ENCODE measurements at places on chromosomes 6 and 20. TPM values are rescaled to one million over a fixed set of nuclear protein-coding genes. Genes with fewer than 3 reads are reported as not detected.

The PLA2G7 gene
- total RNA-seq: under 0.01 TPM

The RAET1L gene
- 9.3 TPM for total RNA-seq

The NR2E1 gene
- total RNA-seq: 0.85 TPM

The BCAS1 gene
- 0.85 TPM for total RNA-seq

The CCN5 gene
- total RNA-seq: not detected

The KCNK17 gene
- not detected for total RNA-seq

The HTR1E gene
- total RNA-seq: not detected

The PREX1 gene
- total RNA-seq: 0.34 TPM

The ITPR3 gene
- 271 TPM for total RNA-seq

The C2 gene
- 0.71 TPM for total RNA-seq

The CUTA gene
- total RNA-seq: 62.1 TPM

The PERP gene
- 452 TPM for total RNA-seq

The OR12D3 gene
- total RNA-seq: not detected

The LY6G5C gene
- total RNA-seq: not detected

The SSR1 gene
- 137 TPM for total RNA-seq

The JPH2 gene
- 0.68 TPM for total RNA-seq

The WRNIP1 gene
- 52.3 TPM for total RNA-seq

The PRIM2 gene
- 19.8 TPM for total RNA-seq

The ILRUN gene
- total RNA-seq: 66.0 TPM

The CGAS gene
- 5.6 TPM for total RNA-seq

The ZNF831 gene
- total RNA-seq: not detected

The SAPCD1 gene
- not detected for total RNA-seq

The MAP1LC3A gene
- total RNA-seq: 6.2 TPM

The KCNQ5 gene
- total RNA-seq: 3.0 TPM

The BPIFB4 gene
- not detected for total RNA-seq

The SNPH gene
- 9.9 TPM for total RNA-seq

The CD83 gene
- total RNA-seq: 1.4 TPM

The TGM3 gene
- 16.7 TPM for total RNA-seq

The SLC52A3 gene
- total RNA-seq: 3.5 TPM

The RAET1E gene
- total RNA-seq: 18.5 TPM

The NRSN2 gene
- 6.2 TPM for total RNA-seq

The ULBP3 gene
- total RNA-seq: 9.8 TPM

The C20orf144 gene
- under 0.01 TPM for total RNA-seq

The BACH2 gene
- total RNA-seq: 0.68 TPM

The LAMA2 gene
- total RNA-seq: 0.68 TPM

The RBM39 gene
- 369 TPM for total RNA-seq

The KIF13A gene
- total RNA-seq: 71.7 TPM

The BTNL2 gene
- not detected for total RNA-seq

The KIF6 gene
- total RNA-seq: under 0.01 TPM

The RBBP8NL gene
- total RNA-seq: 1.1 TPM

The ADTRP gene
- total RNA-seq: 25.3 TPM

The LCA5 gene
- total RNA-seq: 3.8 TPM

The TRIM31 gene
- total RNA-seq: under 0.01 TPM

The GATA5 gene
- not detected for total RNA-seq

The RPL10A gene
- 1,863 TPM for total RNA-seq

The RAET1G gene
- total RNA-seq: 65.6 TPM

The HTR1B gene
- total RNA-seq: 0.68 TPM

The UBR2 gene
- total RNA-seq: 38.0 TPM

The ATP9A gene
- total RNA-seq: 36.2 TPM

The PDYN gene
- not detected for total RNA-seq

The PAK5 gene
- not detected for total RNA-seq

Data from nasal cavity respiratory epithelium epithelial cell of viscerocranial mucosa (primary cell).